ENCODE measurements at places on chromosomes 11 and 22. TPM values are rescaled to one million over a fixed set of nuclear protein-coding genes. Genes with fewer than 3 reads are reported as not detected.

GRCh38 chr22:22229683-22230420 lies 14.7 kb upstream of the VPREB1 start:
- no peak for DNase-seq
- H3K4me1 ChIP-seq = no peaks in the 10 kb centered on the region
- no peaks in the 10 kb centered on the region for H3K36me3 ChIP-seq
- no peak overlapping the region for H3K27ac ChIP-seq
- no peak overlapping the region for H3K4me3 ChIP-seq

DNA sequence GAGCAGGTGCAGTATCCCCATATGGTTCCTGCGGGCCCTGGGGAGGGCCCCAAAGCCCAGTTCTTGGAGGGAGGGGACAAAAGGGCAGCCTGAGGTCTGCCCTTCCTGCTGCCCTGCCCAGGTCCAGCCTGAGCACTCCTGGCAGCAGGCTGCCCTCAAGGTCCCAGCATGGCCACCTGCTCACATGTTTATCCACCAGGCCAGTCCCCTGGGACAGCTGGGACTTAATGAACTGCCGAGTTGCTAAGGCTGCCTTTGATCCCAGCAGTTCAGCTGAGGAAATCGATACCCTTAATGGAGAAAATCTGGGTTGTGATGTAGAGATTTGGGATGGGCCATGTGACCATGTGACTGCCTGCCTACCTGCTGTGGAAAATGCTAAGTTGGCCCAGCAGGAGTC lies 146.2 kb downstream of the TRIM29 start:
- H3K4me3 ChIP-seq = no peak overlapping the region
- no peaks in the 10 kb centered on the region for H3K27me3 ChIP-seq
- DNase-seq = no peak
- no peak overlapping the region for H3K27ac ChIP-seq
- peaks cover 18% of the 10 kb centered on the region for H3K4me1 ChIP-seq

- no peak for DNase-seq
- no peak overlapping the region for H3K27ac ChIP-seq
- no peak overlapping the region for H3K4me3 ChIP-seq
- no peaks in the 10 kb centered on the region for H3K27me3 ChIP-seq
- H3K36me3 ChIP-seq = no peaks in the 10 kb centered on the region
- peaks cover 4% of the 10 kb centered on the region for H3K4me1 ChIP-seq
These were observed 65.7 kb downstream of the FLI1 start for GRCh38 chr11:128759597-128759996.

DNA sequence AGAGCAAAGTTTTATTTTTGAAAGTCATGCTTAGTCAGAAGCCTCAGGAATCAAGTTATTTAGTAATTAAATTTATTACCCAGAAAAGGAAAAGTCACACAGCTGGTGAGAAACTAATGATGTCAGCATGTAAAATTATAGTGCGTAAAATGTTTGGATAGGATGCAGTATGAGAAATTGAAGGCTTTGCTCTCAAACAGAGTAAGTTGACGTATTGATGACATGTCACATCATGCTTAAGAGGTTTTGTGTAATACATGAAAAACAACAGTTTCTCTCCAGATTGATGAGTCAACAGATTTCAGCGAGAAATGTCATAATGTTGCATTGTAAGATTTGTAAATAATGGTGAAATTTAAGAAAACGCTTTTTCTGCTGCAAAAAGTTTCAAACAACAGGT lies 769.8 kb downstream of the METTL15 start:
- H3K27ac ChIP-seq = no peak overlapping the region
- no peak for DNase-seq
- H3K27me3 ChIP-seq = no peaks in the 10 kb centered on the region
- H3K4me3 ChIP-seq = no peak overlapping the region

DNA sequence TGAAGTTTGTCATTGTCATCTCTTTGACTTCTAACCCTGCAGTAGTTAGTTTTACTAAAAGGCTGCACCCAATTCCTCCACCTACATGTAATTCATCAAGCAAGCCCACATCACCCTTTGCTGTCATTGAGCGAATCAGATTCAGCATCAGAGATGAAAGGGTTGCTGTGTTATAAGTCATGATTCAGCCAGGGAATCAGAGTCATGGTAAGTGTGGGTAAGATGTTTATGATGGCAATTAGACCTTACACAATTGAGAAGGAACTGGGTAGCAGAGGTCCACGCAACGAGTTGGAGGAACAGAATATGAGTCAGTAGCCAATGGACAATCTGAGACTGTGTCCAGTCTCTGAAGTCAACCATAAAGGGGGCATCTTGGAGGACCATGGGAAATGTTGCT lies 162.8 kb upstream of the SNX19 start:
- no peak for DNase-seq
- H3K27me3 ChIP-seq = no peaks in the 10 kb centered on the region
- no peaks in the 10 kb centered on the region for H3K4me1 ChIP-seq
- no peak overlapping the region for H3K4me3 ChIP-seq
- H3K27ac ChIP-seq = no peak overlapping the region

DNA sequence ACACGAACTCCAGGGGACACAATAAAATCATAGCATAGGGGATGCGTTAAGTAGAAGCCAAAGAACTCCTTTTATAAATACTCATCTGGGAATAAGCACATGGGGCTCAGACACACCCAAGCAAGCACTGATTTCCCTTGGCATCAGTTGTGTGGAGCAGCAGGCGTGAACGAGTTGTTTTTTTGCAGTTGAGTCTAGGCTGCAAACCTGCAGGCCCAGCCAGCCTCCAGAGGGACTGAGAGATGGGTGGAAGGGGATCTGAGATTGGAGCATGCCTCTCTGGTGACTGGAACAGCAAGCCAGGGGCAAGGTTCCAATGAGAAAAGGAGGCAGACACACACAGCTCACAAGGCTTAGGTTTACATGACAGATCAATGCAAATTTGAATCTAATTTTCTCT lies 27.4 kb upstream of the SEZ6L start:
- no peak overlapping the region for H3K4me3 ChIP-seq
- H3K4me1 ChIP-seq = no peaks in the 10 kb centered on the region
- H3K27ac ChIP-seq = no peak overlapping the region
- H3K27me3 ChIP-seq = no peaks in the 10 kb centered on the region

DNA sequence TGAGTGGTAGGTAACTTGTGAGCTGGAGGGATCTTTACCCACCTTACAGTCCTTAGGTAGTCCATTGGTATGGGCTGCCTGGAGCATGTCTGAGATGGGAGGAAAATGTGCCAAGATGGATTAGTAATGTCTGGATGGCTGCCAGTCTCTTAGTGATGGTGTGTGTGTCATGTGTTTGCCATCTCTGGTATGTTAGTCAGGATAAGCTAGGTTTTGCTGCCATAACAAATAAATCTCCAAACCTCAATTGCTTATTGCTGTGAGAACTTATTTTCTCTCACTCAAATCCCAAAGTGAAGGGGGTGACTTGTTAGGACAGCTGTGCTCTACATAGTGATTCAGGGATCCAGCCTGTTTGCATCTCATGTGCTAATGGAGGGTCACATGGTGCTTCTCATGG lies 40.9 kb upstream of the MYEOV start:
- H3K4me3 ChIP-seq = no peak overlapping the region
- peak overlapping the region; percentile 85 for H3K27ac ChIP-seq
- DNase-seq = no peak
- peaks cover 12% of the 10 kb centered on the region for H3K4me1 ChIP-seq

DNA sequence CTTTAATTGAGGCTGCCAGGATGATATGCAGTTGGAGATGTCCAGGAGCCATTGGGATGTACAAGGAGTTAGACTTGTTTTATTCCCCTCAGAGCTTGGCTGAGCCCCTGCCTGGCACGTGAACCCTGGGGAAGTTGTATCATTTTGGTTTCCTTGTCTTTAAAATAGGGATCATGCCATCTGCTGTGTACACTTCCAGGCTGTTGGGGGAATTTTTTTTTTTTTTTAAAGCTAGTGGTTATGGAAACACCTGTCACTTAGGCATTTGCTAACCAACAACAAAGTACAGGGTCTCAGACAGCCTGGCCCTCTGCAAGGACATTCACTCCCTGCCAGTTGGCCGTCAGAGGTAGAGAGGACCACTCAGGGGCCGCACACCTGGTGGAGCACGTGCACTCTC lies 8.5 kb upstream of the RAB1B start:
- H3K36me3 ChIP-seq = peaks cover 58% of the 10 kb centered on the region
- H3K27me3 ChIP-seq = no peaks in the 10 kb centered on the region
- peaks cover 7% of the 10 kb centered on the region for H3K4me1 ChIP-seq
- no peak overlapping the region for H3K4me3 ChIP-seq
- DNase-seq = no peak

DNA sequence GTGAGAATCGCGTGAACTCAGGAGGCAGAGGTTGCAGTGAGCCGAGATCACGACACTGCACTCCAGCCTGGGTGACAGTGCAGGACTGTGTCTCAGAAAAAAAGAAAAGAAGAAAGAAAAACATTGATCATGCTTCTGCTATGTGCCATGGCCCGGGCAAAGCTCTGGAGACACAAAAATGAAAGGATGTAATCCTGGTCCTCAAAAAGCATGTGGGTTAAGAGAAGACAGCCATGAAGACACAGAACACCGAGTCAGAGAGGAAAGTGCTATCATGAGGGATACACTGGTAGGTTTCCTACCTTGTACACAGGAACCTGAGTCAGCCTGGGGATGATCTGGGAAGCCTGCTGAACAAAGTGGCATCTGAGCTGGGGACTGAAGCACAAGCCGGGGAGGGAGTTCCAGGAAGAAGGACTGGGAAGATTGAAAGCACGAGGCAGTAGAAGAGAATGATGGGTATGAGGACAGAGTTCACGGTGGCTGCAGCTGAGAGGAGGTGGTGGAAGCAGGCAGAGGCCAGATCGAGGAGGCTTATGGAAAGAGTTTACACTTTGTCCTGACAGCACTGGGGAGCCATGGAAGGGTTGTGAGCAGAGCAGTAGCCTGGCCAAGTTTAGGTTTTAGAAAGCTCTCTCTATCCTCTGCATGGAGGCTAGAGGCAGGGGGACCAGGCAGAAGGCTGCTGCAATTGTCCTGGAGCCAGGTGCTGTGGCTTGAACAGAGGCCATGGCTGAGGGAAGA lies 9.9 kb upstream of the MAFF start:
- no peak overlapping the region for H3K27ac ChIP-seq
- H3K4me3 ChIP-seq = no peak overlapping the region
- H3K4me1 ChIP-seq = no peaks in the 10 kb centered on the region
- H3K36me3 ChIP-seq = no peaks in the 10 kb centered on the region
- no peak for DNase-seq

DNA sequence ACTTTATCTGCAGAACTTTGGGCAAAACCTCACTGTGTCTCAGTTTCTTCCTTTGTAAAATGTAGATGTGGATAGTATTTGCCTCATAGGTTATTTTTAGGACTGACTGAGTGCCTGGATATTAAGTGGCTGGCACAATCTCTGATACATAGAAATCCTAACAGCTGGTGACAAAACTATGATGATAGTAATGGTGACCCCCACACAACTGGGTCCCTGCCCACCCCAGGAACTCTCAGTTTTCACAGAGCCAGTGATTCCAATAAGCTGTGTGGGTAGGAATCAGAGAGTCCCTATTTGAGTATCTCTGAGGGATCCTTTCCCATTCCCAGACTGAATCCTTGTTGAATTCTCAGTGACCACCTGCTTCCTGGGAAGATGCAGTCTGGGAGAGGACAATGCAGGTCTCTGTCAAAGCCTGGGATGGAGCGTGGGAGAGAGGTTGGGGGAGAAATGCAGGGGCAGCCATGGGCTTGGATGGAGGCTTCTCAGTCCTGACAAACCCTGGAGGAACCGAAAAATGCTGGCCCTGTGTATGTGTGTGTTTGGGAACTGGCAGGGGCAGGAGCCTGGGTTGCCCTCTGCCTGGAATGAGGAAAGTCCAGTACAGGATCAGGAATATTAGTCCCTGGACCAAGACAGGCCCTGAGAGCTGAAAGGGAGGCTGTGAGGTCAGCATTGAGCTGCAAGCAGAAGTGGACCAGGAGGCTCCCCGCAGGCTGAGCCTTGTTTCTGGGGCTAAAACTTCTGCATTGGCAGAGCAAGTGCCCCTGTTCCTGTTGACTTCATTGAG lies 6.1 kb upstream of the P2RY6 start:
- no peaks in the 10 kb centered on the region for H3K36me3 ChIP-seq
- peaks cover 31% of the 10 kb centered on the region for H3K4me1 ChIP-seq
- no peak for DNase-seq
- peaks cover 8% of the 10 kb centered on the region for H3K27me3 ChIP-seq

DNA sequence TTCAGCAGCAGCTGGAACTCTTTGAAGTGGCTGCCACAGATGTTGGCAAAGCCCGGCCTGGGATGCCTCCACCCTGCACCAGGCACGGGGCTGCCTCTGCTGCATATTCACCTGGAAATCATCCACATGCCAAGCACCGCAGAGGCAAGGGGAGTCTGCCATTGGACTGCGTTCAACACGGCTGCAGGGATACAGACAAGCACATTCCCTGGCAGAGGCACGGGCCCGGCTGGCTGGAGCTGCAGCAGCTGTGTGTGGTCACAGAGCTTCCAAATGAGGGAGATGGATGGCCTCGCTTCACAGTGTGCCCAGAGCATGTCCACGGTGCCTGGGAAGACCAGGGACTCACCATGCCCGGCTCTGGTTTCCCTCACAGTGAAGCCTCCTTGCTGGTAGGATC lies 1378.9 kb downstream of the TBC1D22A start:
- no peaks in the 10 kb centered on the region for H3K27me3 ChIP-seq
- H3K4me3 ChIP-seq = no peak overlapping the region
- DNase-seq = no peak
- no peak overlapping the region for H3K27ac ChIP-seq

DNA sequence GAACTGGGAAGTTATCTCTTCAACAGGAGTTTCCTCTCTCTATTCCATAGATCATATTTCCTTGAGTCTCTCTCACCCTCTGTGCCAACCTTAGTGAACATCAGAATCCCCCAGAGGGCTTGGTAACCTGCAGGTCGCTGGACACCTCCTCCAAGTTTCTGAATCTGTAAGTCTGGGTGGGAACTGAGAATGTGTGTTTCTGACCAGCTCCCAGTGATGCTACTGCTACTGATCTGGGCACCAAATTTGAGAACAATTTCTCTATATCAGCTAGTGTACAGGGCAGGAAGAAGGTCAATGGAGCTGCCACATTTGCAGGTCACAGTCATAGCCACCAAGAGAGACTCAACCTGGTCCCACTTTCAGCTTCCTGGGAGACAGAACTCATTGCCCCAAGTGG lies 62.9 kb downstream of the RCN1 start:
- H3K27ac ChIP-seq = no peak overlapping the region
- H3K4me3 ChIP-seq = no peak overlapping the region
- H3K4me1 ChIP-seq = no peaks in the 10 kb centered on the region
- no peak for DNase-seq

GRCh38 chr22:43381693-43382092 lies 30.1 kb upstream of the MPPED1 start:
- no peaks in the 10 kb centered on the region for H3K27me3 ChIP-seq
- H3K4me3 ChIP-seq = no peak overlapping the region
- H3K36me3 ChIP-seq = no peaks in the 10 kb centered on the region
- no peak for DNase-seq
- H3K27ac ChIP-seq = no peak overlapping the region

PARVG gene
- 26.1 TPM for total RNA-seq

DLAT gene
- 36.6 TPM for total RNA-seq

SLC5A12 gene
- total RNA-seq = not detected

KLHL35 gene
- 0.62 TPM for total RNA-seq

GAS2L1 gene
- 35.8 TPM for total RNA-seq

IL17REL gene
- total RNA-seq = not detected

ANGPTL5 gene
- not detected for total RNA-seq

All from esophagus squamous epithelium (tissue), 5 donors.